ENCODE measurements at places on chromosomes 5 and 9.

DNA sequence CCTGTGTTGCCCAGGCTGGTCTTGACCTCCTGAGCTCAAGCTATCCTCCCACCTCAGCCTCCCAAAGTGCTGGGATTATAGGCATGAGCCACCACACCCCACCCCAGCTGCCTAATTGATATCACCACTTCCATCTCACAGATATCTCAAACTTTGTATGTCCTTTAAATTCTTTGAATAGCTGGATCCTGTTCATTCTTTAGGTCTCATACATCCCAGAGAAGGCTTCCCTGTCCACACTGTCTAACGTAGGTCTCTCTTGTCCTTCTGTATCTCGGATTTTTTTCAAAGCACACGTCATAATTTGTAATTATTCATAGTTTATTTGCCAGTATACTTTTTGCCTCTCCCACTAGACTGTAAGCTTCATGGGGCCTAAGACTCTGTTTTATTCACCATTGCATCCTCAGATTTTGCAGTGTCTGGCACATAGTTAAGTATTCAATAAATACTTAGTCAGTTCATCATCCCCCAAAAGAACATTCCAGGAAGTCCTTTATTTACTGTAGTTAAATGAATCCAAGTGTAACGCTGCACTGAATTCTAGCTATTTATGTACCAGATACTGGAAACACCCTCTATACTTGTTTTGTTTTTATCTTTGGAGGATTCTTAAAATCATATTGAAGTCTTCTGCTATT is 10.5 kb downstream of the ARSK start:
- DNase-seq: no peak

- no peak for DNase-seq
Observed at GRCh38 chr5:85681871-85682270, 935.9 kb upstream of the COX7C start.

GRCh38 chr5:168701641-168702040 is 122.5 kb upstream of the PANK3 start:
- DNase-seq: no peak

DNA sequence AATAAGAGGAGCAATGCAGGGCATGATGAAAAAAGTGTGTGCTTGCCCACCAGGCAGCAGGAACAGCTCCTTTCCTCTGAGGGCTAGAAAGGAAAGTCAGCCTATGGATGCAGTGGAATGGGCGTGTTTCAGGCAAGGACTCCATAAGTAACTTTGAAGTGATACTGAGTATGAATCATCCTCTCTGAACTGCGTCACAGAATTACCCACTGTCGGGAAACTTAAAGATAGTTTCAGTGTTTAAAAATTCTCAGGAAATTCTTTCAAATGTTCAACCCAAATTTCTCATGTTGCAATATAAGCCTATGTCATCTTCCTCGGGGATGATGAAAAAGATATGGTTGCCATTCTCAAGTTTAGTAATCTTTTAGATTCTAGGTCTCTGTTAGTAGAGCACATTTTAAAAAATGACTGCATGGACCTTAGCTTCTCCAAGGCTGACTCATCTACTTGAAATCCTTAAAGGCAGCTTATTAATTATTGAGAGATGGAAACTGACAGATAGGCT is 27.7 kb downstream of the PTCD2 start:
- no peak for DNase-seq

DNA sequence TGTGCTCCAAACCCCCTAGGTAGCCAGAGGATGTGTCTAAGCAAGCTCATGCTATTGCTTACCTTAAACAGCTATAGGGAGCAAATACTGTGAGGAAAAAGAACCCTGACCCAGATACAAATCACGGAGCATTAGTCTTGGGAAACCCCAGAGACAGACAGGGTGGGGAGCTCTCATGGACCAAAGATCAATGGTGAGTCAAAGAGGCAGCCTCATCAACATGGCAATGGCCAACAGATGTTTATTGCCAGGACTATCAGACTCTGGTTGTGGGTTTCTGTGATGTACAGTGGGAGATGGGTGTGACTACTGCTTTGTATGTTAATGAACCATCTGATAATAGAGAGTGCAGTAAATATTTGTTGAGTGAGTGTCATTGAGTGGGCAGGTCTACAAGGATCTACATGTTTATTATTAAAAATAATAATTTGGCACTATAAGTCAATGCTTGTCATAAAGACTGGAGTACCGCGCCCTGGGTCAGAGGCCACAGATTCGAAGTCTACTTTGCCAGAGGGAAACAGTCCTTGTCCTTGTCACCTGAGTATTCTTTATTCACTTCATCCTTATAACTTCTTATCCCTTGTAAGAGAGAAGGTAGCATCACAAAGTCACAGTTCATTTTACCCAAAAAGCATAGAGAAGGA is 56.5 kb upstream of the RAI14 start:
- no peak for DNase-seq

- DNase-seq: no peak
Observed at GRCh38 chr5:87034557-87034956, 233.1 kb upstream of the RASA1 start.

DNA sequence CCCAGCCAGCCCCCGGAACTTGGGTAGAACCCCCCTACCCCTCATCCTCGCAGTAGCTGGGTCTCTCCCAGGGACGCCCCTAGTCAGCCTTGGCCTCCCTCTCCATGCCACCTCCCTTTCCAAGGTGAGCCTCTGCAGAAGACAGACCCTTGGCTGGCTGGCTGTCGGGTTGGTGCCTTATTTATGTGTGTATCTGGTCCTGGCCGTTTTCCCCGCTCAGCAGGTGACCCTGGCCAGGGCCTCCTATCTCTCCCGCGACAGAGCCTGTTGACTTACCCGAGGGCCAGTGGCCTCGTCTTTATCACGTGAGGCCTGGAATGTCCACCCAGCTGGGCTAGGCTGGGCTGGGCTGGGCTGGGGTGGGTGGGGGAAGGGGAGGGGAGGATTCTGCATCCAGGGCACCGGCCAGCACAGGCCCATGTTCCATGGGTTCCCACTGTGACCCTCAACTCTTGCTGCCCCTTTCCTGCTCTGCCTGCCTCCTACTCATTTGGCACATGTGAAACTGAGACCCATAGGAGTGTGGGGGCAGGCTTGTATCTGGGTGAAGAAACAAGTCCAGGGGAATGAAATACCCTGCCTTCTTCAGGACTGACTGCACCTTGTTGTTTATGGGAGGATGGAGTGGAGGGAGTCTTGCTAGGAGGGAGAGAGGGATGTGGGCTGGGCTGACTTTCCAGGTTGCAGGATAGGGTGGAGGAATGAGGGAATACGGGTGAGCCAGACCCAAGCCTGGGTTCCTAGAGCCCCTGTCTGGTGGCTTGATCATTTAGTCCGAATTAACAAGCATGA is 3.1 kb downstream of the CXXC5 start:
- no peak for DNase-seq

GRCh38 chr9:79731171-79731890 is 159.6 kb downstream of the TLE4 start:
- DNase-seq: no peak

DNA sequence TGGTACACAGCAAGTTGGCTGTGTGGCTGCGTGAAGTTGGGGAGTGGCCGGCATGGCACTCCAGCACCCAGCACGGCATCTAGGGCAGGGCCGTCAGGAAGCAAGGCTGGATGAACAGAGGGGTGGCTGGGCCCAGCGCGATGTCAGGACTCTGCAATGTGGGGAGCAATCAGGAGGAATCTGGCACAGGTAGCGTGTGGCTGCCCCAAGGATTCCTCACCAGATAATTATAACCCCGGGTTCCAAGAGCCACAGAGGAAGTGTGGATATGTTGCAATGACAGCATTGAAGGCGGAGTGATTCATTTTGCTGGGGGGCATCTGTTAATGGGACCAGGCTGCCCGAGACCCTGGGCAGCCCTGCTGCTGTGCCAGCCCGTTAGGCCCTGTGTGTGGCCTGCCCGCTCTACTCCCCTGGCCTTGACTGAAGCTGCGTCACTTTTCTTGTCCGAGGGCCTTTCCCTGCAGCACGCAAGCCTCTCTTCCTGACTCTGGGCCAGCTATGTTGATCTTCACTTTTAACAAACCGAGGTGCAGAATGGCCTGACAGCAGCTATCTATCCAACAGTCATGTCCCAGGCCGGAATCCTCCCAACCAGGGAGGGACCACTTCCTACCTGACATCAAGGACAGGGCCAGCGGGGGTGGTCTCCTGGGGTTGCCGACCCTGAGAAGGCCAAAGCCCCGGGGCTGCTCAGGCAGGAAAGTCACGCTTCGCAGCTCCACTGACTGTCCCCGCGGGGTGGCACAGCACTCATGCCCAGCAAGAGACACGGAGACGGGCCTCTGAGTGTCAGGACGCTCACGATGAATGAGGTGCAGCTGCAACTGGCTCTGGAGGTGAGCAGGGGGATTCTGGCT is 118.0 kb upstream of the PHYKPL start:
- no peak for DNase-seq

- DNase-seq: no peak
Observed at GRCh38 chr5:120447706-120448239, 16.3 kb upstream of the PRR16 start.

GRCh38 chr9:68533678-68534077 is 7.0 kb downstream of the TMEM252 start:
- no peak for DNase-seq

GRCh38 chr9:74639112-74639511 is 142.0 kb downstream of the RORB start:
- DNase-seq: no peak

GRCh38 chr9:109918339-109919163 is 138.6 kb downstream of the PALM2AKAP2 start:
- DNase-seq: peak; percentile 70

DNA sequence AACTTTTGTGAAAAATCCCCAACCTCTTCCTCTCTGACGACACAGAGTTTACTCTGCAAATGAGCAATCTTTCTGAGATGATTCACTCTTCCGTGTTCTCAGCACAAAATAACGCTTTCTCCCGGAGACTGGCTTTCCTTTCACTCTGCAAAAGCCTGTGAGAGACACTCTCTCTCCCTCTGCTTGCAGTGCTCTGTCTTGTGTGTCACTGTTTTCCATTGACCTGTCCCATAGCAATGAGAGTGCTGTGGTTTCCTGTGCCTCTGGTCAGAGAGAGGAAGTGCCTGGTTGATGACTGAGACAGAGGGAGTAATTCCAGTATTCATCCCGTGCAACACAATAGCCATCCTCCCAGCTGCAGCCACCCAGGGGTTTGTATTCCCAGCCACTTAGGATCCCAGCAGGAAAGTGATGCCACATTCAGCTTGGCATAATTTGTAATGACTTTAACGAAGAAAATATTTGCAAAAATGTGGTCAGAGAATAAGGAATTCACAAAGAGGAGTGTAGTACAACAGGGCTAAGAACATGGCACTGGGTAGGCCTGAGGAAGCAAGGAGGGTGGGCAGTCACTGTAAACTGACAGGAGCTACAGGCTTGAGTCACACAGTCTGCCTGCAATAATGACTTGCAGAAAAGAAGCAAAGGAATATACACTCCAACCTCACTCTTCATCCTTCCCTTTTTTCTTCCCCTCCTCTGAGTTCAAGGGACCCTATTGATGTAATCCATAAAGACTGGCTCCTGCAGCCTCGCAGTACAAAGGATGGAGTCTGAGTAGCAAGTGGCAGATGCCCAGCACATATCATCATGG is 463.5 kb upstream of the RGMB start:
- DNase-seq: peak; percentile 23

GRCh38 chr5:101561018-101561417 is 657.9 kb upstream of the ST8SIA4 start:
- DNase-seq: no peak

- no peak for DNase-seq
Observed at GRCh38 chr5:34919077-34919476, 3.6 kb downstream of the BRIX1 start.

DNA sequence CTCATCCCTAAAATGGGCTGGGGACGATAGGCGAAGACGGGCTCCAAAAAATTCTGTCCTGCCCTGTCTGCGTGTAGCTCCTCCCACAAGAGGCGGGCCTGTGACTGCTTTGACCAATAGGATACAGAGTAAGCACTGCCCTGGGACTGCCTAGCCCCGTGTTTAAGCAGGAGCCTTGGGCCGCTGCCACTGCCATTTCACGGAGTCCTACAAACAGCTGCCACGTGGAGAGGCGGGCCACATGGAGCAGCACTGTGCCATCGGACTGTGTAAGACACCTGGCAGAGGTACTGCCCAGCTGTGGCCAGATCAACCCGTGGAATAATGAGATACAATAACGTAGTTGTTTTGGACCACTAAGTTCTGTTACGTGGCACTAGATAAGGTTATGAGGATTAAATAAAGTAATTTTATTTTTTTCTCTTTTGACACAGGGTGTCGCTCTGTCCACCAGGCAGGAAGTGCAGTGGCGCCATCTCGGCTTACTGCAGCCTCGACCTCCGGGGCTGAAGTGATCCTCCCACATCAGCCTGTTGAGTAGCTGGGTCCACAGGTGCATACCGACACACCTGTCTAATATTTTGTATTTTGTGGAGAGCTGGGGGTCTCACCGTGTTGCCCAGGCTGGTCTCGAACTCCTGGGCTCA is 87.2 kb downstream of the LMNB1 start:
- DNase-seq: no peak

GRCh38 chr9:34059281-34059680 is 10.6 kb upstream of the UBAP2 start:
- DNase-seq: no peak

- DNase-seq: no peak
Observed at GRCh38 chr9:135251331-135251761, 163.9 kb downstream of the OLFM1 start.

DNA sequence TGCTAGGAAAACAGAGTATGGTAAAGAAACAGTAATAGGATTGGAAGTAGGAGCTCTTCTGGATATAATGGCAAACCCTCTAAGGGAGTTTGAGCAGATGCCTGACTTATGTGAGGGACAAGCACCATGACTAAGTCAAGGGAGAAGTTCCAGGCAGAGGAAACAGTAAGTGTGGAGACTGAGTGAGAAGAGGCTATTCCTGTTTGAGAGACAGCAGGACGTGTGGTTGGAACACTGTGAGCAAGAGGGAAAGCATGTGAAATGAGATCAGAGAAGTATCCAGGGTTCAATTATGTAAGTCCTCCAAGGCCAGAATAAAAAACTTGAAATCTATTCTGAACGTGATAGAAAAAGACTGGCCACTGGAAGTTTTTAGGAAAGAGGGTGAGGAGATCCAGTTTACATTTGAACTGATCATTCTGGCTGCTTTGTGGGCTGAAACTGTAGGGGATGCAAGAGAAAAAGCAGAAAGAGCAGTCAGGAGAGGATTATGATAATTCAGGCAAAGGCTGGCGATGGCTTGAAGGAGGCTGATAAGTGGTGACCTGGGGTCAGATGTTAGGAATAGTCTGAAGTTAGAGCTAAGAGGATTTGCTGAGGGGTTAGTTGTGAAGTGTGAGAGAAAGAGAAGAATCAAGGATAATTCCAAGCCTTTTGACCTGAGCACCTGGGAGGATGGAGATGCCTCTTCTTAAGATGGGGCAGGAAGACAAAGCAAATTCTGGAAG is 19.2 kb downstream of the DMAC1 start:
- DNase-seq: no peak

GRCh38 chr9:6356441-6356840 is 28.3 kb downstream of the TPD52L3 start:
- no peak for DNase-seq

DNA sequence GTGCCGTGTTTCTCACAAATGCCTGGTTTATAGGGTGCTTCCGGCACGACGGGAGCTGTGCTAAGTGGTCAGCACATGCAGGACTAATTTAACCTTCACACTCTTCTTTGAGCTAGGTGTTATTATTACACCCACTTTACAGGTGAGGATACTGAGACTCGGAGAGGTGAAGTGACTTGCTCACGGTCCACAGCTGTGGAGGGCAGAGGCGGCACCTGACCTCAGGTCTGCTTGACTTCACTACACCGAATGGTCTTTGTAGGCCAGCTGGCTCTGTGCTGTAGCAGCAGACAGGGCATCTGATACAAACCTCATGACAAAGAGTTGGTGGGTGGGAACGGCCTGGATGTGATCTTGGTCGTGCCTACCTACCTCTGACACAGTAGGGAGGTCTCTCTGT is 102.0 kb upstream of the BOD1 start:
- no peak for DNase-seq

GRCh38 chr5:58958701-58959100 is 375.8 kb downstream of the RAB3C start:
- DNase-seq: no peak

All from NCI-H2081 treated with DMSO at 0.1 percent for 48 hours (cell line).